ENCODE measurements at places on chromosomes 16 and 17.
A peak's percentile ranks its signal among the peaks of the same experiment; 100 is the strongest.

GRCh38 chr16:25692742-25693508, 1.2 kb downstream of the HS3ST4 start:
- no peak for DNase-seq

GRCh38 chr17:39335704-39336223, 65.7 kb downstream of the FBXL20 start:
- no peak for DNase-seq

DNA sequence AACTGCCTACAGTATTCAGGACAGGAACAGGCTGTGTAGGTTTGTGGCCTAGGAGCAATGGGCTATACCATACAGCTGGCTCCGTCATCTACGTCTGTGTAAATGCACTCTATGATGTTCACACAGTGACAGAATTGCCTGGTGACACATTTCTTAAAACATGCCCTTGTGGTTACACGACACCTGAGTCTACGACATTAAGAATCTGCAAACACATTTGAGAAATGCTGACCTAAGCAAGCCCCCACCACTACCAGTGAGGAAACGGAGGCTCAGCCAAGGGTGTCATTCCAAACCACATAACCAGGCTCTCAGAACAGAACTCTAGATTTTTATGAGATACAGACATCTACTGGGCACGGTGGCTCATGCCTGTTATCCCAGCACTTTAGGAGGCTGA, 23.5 kb downstream of the USP36 start:
- no peak for DNase-seq

DNA sequence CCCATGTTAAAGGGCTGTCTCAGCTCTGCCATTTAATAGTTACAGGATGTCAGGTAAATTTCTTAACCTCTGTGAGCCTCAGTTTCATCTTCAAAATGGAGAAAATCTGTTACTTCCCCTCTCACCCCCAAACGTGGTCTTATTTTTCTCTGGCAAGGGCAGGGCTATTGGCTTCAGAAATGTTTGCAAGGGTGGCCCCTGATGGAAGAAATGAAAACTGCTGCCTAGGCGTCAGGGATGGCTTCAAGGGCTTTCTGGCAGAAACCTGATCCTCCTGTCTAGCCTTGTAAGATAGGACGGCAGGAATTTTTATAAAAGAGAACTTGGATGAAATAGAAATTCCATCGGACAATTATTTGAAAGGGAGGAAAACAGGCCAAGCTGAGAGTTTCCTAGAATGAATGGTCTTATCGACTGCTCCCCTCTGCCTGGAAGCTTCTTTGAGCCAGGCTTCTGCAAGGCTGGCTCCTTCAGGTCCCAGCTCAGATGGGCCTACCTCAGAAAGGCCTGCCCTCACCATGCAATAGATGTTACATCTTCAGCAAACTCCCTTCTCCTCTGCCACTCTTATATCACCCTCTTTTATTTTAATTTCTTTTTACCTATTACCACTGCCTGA, 43.0 kb upstream of the TANGO6 start:
- peak; percentile 56 for DNase-seq

- DNase-seq = no peak
These were observed 478.2 kb upstream of the CDH11 start for GRCh38 chr16:65600046-65600445.

DNA sequence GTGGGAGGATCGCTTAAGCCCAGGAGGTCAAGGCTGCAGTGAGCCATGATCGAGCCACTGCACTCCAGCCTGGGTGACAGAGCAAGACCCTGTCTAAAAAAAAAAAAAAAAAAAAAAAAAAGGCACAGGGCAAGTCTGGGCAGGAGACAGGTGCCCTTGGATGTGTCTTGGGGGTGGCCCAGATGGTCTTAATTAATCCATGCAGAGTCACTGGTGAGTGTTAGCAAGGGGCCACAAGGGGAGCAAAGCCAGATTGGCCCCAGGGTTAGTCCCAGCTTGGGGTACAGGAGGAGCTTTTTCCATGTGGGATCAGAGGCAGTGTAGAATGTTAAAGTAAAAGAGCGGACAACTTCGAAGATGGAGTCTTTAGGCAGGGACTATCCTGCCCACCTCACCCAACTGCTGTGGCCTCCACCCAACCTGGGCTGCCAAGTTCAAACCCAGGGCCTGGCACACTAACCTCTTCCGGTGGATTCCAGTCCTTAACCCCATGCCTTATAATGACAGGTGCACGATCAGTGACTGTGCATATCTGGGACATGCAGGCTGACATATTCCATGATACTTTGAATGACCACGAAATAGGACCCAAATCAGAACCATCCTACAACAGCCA, 32.2 kb upstream of the MFSD6L start:
- DNase-seq = no peak

DNA sequence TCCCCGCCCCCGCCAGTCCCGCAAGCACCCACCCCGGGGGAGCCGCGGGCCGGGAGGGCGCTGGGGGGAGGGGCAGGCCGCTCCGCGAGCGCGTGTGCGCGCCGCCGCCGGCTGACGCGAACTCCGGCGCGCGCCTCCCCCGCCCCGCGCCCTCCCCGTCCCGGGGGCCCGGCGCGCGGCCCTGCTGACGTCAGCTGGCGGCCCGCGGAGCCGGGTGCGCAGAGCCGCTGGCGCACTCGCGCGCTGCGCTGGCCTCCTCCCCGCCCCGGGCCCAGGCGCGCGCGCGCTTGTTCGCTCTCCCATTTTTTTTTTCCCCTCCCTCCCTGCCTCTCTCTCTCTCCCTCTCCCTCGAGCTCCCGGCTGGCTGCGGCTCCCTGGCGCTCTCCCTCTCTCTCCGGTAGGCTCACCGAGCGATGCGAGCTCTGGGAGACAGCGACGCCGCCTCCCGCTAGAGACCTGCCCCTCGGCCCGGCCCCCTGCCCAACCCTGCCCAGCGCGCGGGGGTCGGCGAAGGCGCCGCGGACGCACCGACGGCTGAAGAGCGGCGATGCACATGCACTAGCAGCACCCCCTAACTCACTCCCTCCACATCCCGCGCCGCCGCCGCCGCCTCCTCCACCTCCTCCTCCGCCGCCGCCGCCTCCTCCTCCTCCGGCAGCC, at the start of gene GNAO1:
Gene GNAO1 (plus strand): TSS at position 334 of the 660 bp plus-strand sequence. CDS start 747 bp downstream, outside the sequence.
- DNase-seq = peak; percentile 10

- DNase-seq = no peak
These were observed 16.7 kb upstream of the ZNHIT3 start for GRCh38 chr17:36469733-36470132.

- DNase-seq = no peak
These were observed 601 bp upstream of the RFWD3 start for GRCh38 chr16:74667255-74667700.

- DNase-seq = no peak
These were observed 79.4 kb downstream of the PRKCA start for GRCh38 chr17:66381701-66382362.

DNA sequence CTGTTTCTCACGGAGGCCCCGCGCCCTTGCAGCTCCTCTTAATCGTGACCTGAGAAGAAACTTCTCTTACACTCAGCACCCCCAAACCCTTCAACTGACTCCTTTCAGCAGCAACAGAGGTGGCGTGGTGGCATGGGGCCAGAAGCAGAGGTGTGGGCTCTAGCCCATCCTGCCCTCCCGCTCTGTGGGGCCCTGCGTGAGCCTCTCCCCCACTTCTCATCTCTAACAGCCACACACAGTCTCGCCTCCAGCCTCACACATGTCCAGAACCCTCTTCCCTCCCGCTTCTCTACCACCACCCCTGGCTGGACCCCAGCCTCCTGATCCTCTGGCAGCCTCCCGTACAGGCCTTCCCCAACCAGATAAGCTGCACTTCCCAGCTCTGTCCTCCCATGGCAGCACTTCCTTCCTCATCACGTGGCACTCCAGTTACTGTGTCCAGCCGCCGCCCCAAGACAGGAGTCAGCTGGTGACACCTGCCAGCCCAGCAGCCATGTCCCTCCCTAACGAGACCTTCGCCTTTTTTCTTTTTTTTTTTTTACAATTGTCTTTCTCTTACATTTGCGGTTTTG, 30.5 kb downstream of the NSMCE1 start:
- no peak for DNase-seq

DNA sequence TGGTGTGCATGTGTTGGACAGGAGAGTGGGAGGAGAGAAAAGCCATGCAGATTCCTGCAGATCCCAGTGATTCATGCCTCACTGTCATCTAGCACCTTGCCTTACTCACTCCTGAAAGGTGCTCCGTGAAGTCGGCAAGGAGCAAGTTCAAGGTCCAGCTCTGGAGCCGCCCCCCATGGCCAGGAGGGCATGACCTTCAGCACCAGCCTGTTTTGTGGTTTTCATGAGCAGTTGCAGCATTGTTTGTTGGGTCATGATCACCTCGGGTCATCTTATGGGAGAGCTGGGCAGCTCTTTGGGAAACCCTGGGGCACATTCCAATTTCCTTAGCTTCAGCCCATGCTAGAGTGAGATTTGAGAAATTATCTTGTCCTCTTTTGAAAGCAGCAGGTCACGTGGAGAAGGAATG, 137.5 kb upstream of the IRX3 start:
- DNase-seq = no peak

- no peak for DNase-seq
These were observed 60.9 kb downstream of the RPTOR start for GRCh38 chr17:80605326-80606066.

GRCh38 chr16:82651921-82652601, 25.3 kb downstream of the CDH13 start:
- DNase-seq = no peak

GRCh38 chr17:75822119-75822799, 21.9 kb downstream of the UNC13D start:
- DNase-seq = no peak

DNA sequence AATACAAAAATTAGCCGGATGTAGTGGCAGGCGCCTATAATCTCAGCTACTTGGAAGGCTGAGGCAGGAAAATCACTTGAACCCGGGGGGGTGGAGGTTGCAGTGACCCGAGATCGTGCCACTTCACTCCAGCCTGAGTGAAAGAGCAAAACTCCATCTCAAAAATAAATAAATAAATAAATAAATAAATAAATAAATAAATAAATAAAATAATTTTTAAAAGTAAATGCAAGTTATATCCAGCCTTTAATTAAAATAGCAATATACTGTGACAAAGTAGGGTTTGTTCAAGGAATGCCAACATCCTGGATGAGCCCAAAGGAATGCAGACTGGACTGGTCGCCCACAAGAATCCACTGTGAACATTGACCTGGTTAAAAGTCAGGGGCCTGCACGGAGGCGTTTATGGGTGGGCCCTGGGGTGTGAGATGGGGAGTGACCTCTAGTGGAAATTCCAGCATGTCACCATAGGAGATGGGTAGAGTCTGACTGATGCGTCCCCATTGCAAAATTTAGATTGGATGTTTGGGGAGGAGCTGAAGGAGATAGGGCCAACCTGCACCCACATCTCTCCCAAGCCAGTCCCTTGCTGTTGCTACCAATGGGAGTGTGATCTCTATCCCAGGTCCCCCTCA, 9.7 kb upstream of the PIK3R5 start:
- no peak for DNase-seq

- no peak for DNase-seq
These were observed 8.6 kb downstream of the CEP95 start for GRCh38 chr17:64515419-64515818.

- no peak for DNase-seq
These were observed 811 bp upstream of the MAP2K3 start for GRCh38 chr17:21283482-21284318.

GRCh38 chr16:19419698-19420075, 2.0 kb downstream of the TMC5 start:
- DNase-seq = no peak

DNA sequence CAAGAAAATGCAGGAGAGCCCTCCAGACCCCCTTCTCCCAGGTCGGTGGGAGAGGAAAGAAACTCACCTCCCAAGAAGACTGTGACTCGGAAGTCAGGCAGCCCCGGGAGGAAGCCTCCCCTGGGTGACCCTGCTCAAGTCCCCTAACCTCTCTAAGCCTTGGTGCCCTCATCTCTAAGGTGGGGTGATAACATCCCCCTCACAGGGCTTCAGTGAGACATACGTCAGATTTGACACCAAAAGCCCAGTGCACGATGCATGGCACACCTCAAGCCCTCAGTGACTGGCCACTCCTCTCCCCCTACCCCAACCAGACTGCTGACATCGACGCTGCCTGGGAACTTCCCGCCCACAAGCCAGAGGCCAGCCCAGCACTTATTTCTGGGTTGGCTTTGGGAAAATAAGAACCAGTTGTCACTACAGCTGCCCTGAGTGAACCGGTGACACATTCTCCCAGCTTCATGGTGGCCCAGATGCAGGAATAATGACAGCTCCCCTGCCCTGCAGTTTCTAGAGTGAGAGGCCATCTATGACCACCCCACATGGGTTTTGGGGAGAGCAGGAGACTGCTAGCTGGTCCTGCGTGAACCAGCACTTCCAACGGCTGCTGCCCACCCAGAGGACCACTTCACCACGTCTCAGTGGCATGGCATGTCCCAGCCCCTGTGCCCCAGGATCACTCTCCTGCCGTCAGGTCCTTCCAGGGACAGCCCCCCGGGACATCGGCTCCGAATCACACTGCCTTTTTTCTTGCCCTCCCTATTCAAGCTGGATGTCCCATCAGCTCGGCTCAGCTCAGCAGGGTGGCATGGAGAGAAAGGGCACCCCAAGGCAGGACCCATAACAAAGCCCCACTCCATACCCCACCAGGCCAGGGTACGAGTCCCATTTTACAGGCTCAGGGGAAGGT, 9.5 kb downstream of the KNOP1 start:
- no peak for DNase-seq

- no peak for DNase-seq
These were observed 201.7 kb downstream of the KATNIP start for GRCh38 chr16:27751676-27752075.

DNA sequence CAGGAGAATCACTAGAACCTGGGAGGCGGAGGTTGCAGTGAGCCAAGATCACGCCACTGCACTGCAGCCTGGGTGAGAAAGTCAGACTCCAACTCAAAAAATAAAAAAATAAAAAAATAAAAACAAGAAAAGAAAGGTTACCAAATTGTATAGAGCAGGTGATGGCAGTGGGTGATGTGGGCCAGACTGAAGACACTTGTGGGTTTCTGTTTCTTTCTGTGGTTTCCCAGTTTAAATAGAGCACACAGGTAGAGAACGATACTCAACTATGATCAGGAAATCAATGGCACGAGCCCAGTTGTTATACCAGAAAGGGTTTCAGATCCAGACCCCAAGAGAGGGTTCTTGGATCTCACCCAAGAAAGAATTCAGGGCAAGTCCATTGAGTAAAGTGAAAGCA, 32.6 kb downstream of the NUBP1 start:
- no peak for DNase-seq

- DNase-seq = no peak
These were observed 168.0 kb downstream of the AATF start for GRCh38 chr17:37116671-37117185.

- no peak for DNase-seq
These were observed 1.2 kb downstream of the HDAC5 start for GRCh38 chr17:44121997-44122815.

GRCh38 chr16:67741118-67741517, 22.0 kb upstream of the GFOD2 start:
- DNase-seq = no peak
